Progenitor cell of endocrine pancreas (in vitro differentiated cells): ENCODE measurements at places on chromosomes 16 and 17. TPM values are rescaled to one million over a fixed set of nuclear protein-coding genes. Genes with fewer than 3 reads are reported as not detected.

NKIRAS2 gene
- total RNA-seq = 44.8 and 48.1 TPM in 2 replicates

CACNG5 gene
- not detected in 2 replicates for total RNA-seq

ACE gene
- total RNA-seq = 6.4 and 6.8 TPM in 2 replicates

TBC1D3D gene
- 0.60 and 1.2 TPM in 2 replicates for total RNA-seq

GDPD1 gene
- 19.5 TPM in 2 replicates for total RNA-seq

CDR2L gene
- 17.2 and 17.8 TPM in 2 replicates for total RNA-seq

DNA sequence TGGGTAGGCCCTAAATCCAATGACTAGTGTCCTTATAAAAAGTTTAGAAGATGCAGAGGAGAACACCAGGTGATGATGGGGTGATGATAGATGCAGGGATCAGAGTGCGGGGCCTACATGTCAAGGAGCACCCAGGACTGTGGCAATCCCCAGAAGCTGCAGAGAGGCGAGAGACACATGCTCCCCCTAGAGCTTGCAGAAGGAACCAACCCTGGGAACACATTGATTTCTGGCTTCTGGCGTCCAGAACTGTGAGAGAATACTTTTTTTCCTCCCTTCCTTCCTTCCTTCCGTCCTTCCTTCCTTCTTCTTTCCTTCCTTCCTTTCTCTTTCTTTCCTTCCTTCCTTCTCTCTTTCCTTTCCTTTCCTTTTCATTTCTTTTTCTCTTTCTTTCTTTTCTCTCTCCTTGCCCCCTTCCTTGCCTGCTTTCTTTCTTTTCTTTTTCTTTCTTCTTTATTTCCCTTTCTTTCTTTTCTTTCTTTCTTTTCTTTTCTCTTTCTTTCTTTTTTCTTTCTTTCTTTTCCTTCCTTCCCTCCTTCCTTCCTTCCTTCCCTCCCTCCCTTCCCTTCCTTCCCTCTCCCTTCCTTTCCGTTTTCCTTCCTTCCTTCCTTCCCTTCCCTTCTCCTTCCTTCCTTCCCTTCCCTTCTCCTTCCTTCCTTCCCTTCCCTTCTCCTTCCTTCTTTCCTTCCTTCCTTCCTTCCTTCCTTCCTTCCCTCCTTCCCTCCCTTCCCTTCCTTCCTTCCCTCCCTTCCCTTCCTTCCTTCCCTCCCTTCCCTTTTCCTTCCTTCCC, 134.3 kb downstream of the HAPSTR1 start:
- no peak for DNase-seq

DNA sequence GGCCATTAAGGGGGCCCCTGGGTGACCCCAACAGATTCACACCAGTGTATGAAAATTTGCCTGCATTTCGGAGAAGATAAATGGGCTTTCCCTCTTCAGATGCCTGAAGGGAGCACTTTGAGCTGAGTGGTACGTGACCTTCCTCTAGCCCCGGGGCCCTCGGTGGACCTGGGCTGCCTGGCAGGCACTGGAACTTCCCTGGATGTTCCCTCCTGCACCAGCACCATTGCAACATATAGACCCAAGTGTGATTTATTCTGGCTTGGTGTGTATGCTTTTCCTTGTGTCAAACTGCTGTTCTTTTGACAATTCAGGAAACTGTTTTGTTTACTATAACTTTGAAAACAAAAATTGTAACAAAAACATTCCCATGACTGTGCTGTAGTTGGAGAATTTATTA, 93.8 kb downstream of the TNFRSF13B start:
- DNase-seq = no peak

- no peak for DNase-seq
These were observed 873.3 kb upstream of the SOX9 start for GRCh38 chr17:71247441-71248015.

DNA sequence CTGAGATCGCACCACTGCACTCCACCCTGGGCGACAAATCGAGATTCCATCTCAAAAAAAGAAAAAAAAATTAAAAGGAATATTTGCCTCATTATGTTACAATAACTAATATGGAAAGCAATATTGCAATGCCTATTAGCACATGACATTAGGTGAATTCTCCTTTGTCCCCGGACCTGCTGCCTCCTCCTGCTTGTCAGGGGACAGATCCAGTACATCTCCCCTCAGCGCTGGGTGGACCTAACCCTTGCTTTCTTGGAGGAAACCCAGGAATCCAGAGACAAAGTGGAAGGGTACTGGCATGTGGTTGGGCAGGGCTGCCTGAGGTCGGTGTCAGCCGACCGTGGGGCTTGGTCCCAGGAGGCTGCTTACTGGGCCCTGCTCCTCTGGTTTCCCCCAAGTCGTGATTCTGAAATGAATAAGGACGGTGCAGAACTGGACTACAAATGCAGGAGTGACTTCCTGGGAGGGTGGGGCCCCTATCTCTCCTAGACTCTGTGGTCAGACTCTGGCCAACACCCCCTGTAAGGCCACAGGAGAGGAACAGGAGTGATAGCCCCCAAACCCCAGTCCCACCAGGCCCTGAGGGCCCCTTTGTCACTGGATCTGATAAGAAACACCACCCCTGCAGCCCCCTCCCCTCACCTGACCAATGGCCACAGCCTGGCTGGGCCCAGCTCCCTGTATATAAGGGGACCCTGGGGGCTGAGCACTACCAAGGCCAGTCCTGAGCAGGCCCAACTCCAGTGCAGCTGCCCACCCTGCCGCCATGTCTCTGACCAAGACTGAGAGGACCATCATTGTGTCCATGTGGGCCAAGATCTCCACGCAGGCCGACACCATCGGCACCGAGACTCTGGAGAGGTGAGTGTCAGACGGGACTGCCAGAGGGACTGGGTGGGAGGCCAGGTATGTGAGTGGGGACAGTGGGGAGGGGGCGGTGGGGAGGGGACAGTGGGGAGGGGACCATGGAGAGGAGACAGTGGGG, at the start of gene HBZ:
TSS of gene HBZ (plus strand) at position 504 of the 988 bp plus-strand sequence. CDS start at position 770, 266 bp downstream.
- no peak for DNase-seq

DNA sequence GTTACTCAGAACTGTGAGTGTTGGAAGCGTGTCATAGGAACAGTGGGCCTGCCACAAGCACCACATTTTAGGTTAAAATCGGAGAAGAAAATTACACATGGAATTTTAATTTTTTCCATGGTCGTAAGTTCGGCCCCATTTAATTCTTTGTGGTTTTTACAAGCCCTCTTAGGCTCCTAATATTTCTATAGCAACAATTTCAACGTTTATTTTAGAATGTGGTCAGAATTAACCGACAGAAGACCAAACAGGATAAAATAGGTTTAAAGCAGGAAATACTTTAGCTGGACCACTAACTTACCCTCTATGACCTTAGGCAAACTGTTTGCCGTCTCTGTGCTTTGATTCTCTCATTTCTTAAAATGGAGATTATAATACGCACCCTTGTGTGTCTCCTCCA, 69.9 kb downstream of the FTO start:
- no peak for DNase-seq

- DNase-seq = no peak
These were observed 23.3 kb downstream of the MEAK7 start for GRCh38 chr16:84481051-84481735.

DNA sequence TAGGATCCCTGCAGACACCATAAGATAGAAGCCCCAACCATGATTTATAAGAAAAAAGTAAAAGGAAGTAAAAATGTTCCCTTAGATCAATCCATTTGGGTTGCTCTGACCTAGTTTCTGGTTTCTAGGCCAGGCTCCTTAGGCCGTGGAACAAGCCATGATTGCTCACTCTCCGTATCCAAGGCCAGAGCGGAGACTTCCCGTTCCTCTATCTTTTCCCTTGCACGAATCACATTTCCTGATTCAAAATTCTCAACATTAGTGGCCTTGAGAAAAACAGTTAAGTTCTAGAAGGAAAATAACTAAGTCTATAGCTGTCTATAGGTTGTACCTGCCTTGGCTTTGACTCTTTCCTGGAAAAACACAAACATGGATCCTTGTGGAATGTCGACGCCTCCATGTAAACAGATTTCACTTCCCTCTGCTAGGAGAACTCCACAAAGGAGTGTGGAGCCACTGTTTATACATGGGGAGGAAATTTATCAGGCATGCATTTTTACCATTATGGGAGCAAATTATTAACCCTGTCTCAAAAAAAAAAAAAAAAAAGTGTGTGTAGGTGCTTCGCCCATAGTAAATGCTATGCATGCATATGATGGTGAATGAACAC, 149.6 kb downstream of the ZFHX3 start:
- no peak for DNase-seq

DNA sequence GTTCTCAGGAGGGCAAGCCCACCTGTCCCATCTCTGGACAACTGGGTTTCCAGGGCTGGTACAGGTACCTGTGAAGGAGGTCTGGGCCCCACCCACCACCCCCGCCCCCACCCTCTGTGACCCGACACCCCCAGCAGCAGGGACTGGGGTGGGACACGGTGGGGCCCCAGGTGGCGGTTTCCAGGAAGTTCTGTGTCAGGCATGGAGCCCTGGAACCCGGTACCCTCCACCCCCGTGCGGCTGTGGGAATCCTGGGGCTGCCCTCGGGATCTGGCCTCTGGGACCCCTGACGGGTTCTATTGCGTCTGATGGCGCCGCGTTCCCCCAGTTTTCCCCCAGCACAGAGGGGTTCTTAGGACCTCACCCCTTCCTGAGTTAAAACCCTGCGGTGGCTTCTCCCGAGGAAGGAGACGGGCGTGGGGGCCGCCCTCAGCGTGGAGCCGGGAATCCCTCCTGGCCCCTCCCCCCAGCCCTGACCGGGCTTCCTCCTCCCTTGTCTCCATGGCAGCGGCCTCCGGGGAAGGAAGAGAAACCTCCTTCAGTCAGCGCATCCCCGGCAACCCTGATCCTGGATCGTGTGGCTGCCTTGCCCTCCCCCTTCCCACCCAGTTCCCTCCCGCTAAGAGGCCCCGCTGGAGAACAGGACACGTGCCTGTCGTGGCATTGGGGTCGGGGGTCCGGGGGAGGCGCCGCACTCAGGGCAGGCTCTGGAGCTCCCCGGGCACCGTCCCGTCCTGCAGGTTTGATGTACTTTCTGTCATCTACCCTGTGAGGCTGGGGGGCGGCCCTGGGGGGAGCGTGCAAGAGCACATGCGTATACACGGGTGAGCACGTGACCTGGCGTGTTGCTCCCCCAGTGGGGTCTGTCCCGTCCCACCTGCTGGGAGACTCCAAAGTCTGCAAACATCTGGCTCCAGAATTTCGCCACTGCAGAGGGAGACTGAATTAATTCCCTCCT, 30.3 kb downstream of the CACNA1H start:
- DNase-seq = no peak

DNA sequence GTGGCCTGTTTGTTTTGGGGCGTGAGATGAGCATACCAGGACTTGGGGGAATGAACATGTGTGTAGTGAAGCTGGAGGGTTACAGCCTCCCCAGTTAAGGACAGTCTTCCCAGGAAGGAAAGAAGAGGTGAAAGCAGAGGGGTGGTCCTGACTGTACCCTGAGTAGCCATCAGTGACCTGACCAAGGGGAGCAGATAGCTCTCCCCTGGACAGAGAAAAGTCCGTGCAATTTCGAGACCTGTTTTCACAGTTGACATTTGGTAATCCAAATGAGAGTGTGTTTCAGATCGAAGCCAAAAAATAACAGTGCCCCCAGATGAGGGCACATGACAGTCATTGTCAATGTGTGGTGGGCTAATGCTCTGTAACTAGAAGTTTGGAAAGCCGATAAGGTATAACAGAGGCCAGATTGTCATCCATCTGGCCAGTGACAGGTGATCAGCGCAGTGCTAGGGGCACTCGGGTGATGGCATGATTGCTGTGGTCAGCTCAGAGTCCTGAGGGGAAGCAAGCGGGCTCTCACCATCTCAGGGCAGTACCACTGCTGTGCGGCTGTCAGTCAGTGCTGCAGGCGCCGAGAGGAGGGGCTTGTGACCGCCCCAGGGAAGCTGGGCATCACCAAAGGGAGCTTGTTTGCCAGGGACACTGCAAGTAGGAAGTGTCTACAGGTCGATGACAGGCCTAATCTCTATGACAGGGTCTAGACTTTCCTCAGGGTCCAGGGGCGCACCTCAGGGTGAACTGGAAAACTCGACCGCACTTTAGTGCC, 1.1 kb upstream of the NME2 start:
- DNase-seq = no peak

- no peak for DNase-seq
These were observed 24.1 kb downstream of the SERPINF1 start for GRCh38 chr17:1785930-1786329.

GRCh38 chr16:72291121-72291520, 119.2 kb upstream of the PMFBP1 start:
- DNase-seq = no peak

DNA sequence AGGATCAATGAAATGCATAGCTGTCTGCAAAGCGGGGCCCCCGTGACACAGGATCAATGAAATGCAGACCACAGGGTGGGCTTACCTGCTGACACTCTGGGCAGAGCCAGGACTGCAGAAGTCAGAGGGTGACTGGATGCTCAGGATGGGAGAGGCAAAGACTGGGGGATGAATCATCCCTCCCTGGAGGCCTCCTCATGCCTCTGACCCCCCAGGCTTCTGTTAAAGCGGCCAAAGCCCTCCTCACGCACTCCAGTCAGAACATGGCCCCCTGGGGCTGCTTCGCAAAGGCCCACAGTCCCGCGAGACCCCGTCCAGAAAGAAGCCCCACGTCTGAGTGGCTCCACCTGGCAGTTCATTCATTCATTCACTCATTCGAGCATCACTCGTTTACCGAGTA, 38.4 kb upstream of the FOXF1 start:
- DNase-seq = no peak

DNA sequence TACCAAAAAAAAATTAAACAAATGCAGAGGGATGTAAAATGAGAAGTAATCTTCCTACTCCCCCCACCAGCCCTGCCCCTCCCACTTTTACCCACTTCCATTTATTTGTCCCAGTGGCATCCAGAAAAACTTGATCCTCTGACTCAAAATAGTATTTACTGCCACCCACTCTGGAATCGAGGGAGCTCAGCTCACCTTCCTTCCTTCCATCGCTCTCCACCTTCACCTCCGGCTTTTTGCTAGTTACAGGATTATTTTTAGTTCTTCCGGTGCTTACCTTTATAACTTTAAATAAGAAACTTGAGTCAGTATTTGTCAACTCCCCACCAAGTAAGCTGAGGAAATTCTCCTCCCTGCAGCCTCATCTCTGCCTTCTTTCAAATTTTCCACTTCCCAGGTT, 94.9 kb downstream of the AMFR start:
- no peak for DNase-seq

GRCh38 chr17:74015990-74016389, 187.5 kb upstream of the RPL38 start:
- DNase-seq = no peak

DNA sequence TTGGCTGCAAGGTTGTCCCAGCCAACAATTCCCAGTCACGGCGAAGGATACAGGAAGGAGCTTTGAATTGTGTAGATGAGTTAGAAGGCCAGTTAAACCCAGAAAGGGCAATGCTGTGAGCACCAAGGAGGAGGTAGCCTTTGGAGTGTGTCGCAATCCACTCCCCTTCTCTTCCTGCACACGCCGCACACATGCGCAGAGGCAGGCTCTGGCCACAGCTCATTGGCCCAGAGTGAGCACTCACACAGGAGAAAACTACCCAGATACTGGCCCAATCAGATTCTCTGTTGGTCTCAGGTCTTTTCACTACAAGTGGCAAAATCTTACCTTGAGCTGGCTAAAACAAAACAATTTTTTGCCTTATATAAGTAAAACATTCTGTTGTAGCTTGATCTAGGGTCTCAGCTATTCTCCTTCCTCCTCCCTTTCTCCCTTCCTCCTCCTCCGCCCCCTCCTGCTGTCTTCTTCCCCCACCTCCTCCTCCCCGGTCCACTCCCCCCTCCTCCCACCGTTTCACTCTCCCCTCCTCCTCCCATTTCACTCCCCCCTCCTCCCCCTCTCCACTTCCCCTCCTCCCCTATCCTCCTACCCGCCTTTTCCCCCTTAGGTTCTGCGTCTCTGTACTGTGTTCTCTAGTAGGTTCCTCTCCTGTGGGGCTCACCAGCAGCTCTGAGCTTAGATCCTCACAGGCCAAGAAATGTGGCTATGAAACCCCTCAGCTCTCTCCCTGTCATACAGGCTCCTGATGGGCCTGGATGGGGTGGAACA, 344.9 kb downstream of the CPPED1 start:
- DNase-seq = no peak
